ENCODE measurements at places on chromosomes 5 and 9.
A peak's percentile ranks its signal among the peaks of the same experiment; 100 is the strongest.

GRCh38 chr5:92163906-92164305, 780.8 kb upstream of the ARRDC3 start:
- DNase-seq: no peak

GRCh38 chr9:115770521-115770920, 383.1 kb upstream of the PAPPA start:
- no peak for DNase-seq

DNA sequence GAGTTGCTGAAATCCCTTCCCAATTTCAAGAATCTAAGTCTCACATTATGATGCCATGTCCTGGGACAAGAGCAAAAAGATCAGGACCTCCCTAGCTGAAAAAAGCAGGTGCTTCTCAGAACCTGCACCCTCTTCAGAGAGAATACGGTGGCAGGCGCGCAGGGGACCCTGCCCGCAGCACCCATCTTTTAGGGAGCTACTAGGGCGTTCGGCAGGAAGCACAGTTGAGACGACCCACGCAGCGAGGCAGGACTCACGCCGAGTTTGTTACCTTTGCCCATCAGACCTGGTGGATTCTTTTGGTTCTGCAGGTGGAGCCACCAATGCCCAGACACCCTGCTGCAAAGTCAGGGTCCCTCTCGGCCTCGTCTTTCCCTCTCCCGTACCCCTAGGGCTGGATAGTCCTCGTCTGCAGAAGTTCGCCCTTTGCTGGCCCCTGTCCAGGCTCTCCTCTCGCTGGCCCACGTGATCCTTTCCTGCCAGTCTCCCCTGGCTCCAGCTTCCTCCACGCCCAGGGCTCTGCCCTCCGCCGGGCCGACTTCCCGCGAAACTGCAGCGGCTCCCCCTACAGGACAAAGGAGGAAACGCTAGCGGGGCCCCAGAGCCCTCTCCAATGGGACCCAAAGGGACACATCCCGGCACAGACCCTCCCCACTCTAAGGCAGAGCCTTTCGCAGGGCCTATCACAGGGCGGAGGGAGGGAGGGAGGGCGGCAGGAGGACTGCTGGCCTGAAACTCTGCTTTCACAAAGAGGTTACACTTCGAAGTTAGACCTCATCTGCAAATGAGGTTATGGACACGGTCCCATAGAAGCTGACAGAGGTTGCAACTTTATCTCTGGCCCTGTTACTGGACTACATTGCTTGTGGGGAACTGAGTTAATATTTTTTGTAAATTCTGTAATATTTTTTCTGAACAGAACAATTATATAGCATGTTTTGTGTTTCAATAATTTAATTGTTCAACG, 28.8 kb downstream of the TMEM174 start:
- DNase-seq: peak; percentile 54

GRCh38 chr5:102902647-102903046, 147.5 kb downstream of the PAM start:
- DNase-seq: peak; percentile 22

DNA sequence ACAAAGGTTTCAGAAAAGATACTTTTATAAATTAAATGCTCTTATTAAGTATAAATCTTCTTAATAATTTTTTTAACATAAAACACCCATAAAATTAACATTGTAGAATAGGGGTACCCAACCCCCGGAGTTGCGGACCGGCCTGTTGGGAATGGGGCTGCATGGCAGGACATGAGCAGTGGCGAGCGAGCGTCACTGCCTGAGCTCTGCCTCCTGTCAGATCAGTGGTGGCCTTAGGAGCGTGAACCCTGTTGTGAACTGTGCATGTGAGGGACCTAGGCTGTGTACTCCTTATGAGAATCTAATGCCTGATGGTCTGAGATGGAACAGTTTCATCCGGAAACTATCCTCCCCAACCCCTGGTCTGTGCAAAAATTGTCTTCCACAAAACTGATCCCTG, 35.3 kb downstream of the CLINT1 start:
- no peak for DNase-seq

DNA sequence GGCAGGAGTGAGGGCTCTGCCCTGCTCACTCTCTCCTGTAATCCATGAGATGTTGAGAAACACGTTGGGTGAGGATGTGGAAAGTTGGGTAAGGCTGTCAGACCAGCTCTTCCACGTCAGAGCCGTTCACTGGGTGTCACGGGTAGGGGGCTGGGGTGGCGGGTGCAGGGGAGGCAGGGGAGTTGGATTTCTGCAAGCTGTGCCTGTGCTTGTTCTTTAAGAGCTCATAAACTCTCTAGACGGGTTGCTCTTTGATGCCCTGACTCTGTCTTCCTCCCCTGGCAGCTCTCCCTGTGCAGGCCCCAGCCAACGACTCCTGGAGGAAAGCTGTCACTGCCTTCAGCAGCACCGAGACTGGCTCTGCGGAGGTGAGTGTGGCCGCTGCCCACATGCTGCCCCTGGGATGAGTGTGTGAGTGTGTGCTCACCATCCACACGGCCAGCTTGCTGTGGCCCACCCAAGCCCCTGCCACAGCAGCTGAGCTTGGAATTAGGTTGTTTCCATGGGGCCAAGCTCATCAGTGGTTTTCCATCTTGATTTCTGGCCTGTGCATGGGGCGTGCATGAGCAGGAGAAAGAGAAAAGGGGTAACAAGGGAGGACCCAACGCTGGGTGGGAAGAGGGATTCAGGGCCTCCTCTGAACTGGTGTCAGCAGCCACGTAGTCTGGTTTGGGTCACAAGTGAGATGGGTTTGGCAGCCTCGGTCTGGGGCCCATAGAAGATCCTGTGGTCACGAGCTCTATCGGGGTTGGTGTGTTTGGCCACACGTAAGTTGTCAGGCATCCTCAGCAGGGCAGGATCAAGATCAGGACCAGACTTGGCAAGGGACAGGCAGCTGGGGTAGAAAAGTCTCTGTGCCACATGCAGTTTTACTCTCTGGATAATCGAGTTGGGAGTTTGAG, 21.0 kb upstream of the POMT1 start:
- no peak for DNase-seq
